Fibroblast of skin of left biceps (primary cell): ENCODE measurements at places on chromosomes 3 and 15.

GRCh38 chr3:112084980-112085705 is 1.0 kb upstream of the C3orf52 start:
- no peak for DNase-seq

GRCh38 chr3:159818997-159819500 is 169.6 kb upstream of the IL12A start:
- DNase-seq = no peak

GRCh38 chr3:14431452-14431916 is 29.1 kb downstream of the SLC6A6 start:
- DNase-seq = no peak

GRCh38 chr15:70523616-70524015 is 239.7 kb downstream of the UACA start:
- no peak for DNase-seq

- no peak for DNase-seq
These were observed 144.6 kb downstream of the VPS13C start for GRCh38 chr15:61915640-61916039.

DNA sequence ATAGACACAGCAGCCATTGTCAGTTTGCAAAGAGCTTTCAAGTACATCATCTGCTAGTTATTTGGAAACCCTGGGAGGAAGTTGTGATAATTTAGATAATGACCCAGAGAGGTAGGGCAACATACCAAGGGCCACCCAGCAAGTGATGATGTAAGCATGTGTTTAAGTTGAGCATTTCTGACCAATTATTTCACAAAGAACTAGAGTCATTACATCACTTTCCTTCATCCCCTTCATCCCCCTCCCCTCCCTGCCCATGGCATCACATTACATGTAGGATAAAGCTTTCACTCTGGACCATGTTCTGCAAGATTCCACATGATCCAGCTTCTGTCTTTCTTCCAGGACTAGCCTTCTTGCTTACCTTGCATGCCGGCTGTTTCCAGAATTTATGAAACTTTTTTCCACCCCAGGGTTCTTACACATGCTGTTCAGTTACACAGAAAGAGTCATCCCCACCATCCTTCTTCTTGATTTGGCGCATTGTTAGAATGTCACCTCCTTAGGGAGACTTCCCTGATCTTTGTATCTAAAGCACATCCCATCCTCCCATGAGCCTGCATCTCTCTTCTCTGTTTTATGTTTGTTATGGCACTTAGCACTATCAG is 71.3 kb downstream of the PTPRG start:
- no peak for DNase-seq

DNA sequence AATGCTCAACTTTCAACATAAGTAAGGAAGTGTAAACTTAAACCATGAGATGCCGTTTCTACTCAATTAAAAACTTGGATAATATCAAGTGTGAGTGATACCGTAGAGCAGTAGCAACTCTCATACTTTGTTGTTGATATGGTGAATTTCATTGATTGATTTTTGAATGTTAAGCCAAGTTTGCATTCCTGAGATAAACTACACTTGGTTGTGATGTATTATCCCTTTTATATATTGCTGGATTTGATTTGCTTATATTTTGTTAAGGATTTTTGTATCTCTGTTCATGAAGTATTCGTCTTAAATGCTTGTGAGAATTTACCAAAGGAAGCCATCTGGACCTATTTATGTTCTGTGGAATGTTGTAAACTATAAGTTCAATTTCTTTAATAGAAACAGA is 21.7 kb downstream of the SLMAP start:
- DNase-seq = peak; percentile 45

DNA sequence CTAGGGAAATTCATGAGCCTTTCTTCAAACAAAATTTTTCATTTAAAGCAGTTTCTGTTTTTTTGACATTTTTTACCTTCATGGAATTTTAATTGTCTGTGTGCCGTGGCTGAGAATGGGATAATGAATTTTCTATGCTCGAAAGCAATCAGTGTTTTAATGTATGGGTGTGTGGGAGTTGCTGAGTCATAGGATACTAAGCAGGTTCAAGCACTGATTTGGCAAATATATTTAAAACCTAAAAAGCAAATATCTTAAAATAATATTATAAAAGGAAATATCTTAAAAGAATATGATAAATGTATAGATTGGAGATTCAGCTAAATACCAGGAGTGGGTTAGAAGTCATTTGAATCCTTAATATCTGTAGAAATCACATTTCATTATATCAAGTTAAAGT is 173.6 kb upstream of the LRRFIP2 start:
- DNase-seq = no peak

DNA sequence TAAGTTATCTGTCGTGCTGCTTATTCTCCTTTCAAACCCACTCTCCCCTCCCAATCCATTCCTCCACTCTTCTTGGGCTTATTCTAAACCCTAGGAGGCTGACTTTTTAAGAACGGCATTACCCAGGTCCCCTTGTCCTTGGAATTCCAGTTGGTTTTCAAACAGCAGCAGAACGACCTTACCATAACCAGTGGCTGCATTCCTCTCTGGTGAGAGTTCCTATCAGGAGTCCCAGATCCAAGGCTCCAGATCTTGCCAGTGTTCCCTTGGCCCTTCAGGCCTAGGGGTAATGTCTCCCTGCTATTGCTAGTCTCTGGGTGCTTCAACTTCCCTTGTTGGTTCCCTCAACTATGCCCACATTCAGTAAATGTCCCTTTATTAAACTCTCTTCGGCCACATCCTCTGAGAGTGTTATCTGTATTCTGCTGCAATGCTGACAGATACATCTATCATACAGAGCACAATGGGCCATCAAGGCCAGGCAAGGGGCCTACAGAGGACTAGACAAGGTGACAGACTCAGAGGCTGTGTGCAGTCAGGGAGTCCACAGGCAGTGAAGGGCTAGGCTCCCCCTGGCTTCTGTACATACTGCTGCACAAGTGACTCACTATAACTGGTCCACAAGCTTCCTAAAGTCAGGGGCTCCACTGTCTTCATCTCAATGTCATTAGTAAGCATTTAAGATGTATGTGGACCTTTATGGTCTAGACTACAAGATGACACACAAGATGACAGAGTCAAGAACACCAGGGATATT is 10.1 kb downstream of the LYSMD2 start:
- DNase-seq = no peak

- no peak for DNase-seq
These were observed 5.5 kb downstream of the SMAD6 start for GRCh38 chr15:66707310-66708082.

- no peak for DNase-seq
These were observed 97.5 kb downstream of the BDH1 start for GRCh38 chr3:197458179-197458707.

- DNase-seq = no peak
These were observed 31.6 kb upstream of the PYGO1 start for GRCh38 chr15:55619783-55620182.

DNA sequence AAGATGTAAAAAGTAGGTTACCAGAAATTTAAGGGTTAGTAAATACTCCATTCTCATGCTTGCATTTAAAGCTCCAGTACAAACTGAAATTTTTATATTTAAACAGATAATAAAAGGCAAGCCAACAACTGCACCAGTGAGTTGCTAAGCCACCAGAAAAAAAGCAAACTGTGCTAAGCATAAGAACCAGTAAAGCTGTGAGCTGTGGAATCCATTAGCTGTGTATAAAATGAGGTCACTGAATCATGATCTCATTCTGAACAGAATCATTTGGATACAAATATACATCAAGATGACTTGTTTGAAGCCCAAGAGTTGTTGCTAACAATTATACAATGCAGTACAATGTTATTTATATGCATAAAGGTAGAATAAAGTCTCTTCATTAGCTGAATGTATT is 1312.2 kb downstream of the SI start:
- DNase-seq = no peak

DNA sequence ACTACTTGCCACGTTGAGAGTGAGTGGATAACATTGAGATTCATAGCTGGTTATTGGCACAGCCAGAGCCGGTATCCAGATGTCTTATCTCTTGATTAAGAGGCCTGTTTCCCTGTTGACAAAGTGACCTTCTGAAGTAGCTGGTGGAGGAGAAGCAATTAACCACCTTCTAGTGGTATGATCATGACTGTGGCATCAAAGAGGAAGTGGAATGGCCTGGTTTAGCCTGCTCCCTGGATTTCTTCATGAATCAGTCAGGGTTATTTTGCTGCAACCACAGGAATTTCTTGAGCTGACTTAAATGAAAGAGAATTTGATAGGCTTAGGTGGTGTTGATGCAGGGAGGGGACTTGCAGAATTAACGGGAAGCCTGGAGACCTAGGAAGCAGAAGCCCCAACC is 398.3 kb downstream of the MFSD1 start:
- DNase-seq = peak; percentile 46

- no peak for DNase-seq
These were observed 656 bp downstream of the SLMAP start for GRCh38 chr3:57756528-57757401.

DNA sequence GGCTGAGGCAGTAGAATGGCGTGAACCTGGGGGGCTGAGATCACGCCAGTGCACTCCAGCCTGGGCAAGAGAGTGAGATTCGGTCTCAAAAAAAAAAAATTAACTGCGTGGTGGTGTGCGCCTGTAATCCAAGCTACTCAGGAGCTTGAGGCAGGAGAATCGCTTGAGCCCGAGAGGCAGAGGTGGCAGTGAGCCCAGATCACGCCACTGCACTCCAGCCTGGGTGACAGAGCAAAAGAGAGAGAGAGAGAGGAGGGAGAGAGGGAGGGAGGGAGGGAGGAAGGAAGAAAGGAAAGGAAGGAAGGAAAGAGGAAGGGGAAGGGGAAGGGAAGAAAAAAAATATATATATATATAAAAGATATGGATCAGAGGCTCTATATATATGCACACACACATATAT is 6.0 kb downstream of the TM4SF19 start:
- no peak for DNase-seq

DNA sequence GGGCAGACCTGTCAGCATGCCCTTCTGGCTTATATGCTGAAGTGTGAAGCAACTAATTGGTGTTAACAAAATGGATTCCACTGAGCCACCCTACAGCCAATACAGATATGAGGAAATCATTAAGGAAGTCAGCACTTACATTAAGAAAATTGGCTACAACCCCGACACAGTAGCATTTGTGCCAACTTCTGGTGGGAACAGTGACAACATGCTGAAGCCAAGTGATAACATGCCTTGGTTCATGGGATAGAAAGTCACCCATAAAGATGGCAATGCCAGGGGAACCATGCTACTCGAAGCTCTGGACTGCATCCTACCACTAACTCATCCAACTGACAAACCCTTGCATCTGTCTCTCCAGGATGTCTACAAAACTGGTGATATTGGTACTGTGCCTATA is 9.4 kb downstream of the PIK3CB start:
- DNase-seq = no peak

DNA sequence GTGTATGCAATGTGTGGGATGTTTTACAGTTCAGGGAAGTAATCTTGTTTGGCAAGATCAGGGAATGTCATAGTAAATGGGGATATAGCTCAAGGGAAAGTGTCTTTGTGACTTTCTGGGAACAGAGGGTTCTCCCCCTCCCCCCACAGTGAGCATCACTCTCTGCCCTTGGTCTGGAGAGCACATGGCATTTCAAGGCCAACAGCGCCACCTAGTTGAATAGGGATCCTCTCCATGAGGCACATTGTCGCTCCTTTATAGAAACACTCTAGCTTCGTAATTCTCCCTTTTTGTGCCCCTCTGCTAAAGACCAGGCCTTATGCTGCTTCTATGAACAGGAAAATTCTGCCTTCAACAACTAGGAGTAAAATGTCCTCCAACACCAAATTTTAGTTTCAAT is 37.1 kb upstream of the ARNT2 start:
- no peak for DNase-seq
